ENCODE measurements at places on chromosomes 2 and 18.

DNA sequence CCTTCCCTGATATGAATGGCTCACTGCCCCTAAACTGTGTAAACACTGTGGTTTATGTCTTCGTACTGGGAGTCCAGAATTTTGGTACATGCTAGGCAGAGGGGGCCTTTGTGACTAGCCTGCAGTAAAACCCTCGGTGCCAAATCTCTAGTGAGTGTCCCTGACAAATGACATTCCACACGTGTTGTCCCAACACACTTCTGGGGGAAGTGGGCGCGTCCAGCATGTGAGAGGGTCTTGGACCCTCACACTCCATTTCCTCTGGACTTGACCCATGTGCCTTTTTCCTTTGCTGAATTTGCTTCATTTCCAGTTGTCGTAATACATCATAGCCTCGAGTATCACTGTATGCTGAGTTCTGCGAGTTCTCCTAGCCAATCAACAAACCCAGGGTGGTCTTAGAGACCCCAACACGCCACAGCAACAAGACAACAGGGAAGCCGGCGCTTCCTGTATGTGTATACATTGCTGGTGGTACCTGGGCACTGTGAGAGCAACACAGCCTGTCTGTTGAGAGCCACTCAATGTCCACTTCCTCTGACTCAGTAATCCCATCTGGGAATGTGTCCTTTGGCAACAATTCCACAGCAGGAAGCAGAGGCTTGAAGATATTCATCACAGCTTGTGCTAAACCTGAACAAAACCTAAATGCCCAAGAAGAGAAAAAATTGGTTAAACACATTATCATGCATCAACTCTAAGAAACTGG lies 26.9 kb upstream of the SLC66A3 start:
- DNase-seq: no peak

GRCh38 chr18:35417223-35417622 lies 40.1 kb upstream of the ZNF396 start:
- no peak for DNase-seq

GRCh38 chr2:235126768-235127167 lies 175.0 kb downstream of the SH3BP4 start:
- no peak for DNase-seq

DNA sequence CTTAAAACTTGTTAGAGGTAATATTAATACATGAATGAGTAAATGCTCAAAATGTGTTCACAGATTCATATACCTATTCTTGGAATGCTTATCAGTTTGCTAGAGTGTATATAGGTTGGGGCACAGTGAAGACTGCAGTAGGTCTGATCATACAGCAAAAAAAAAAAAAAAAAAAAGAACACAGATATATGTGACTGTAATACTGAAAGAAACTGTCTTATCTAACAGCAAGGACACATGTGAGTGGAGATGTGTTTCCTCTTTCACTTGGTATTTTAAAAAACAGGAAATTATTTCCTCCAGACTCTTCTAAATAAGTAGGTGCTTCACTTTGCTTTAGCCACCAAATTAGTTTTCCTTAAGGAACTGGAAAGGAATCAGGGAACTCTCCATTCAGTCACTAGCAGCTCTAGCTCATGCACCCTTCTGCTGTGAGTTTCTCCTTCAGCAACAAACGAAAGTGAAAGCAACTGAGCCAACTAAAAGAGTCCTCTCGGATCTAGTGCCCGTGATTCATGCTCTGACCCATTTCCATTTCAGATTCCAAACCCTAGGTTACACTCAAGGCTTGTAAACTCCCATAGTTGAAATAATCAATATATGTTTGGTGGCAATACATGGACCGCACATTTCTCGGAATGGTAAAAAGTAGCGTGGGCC lies 98.5 kb downstream of the DSEL start:
- no peak for DNase-seq

- DNase-seq: no peak
Measured at GRCh38 chr2:183630964-183631363, 506.7 kb downstream of the NUP35 start.

DNA sequence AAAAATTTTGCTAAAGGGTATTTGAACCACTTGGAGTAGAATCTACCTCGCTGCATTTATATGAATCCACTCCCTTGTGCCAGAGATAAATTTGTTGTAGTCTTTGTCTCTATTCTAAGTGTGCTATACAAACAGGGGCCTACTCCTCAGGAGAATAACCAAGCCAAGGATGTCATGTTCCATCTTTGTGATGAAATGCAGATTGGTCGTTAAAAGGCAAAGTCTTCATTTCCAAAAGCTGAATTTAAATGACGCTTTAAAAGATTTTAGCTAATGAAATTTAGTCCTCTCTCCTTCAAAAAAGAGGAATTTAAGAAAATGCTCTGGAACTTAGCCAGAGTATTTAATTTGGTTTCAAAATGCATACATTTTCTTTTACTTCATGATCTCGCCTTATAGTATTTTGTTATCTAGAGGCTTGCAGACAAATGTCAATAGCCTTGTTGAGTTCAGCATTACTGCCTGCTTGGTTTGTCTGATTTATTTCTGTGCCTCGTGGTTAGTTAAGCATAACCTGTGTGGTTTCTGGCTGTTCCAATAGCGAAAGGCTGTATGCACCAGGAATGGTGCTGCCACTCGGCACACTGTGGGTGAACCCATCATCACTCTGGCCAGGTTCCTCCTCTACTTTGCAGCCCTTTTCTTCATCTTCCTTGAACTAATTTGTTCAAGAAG lies 417.6 kb downstream of the ZNF521 start:
- no peak for DNase-seq

- DNase-seq: no peak
Measured at GRCh38 chr2:45918463-45919159, 267.1 kb downstream of the PRKCE start.

DNA sequence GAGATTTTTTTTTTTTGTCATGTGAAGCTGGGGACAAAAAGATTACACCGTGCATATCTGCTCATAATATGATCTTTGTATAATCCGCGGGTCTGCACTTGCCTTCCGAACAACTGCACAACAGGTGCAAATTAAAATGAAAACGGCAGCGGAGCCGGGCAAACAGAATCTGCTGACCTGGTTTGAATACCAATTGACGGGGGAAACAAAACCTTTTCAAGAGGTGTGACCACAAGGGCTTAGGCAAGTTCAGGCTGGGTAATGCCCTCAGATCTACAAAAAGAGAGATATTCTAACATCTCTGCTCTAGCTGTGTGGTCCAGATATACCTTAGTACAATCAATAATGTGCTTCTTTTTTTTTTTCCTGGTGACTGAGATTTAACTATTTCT lies 88.5 kb downstream of the ZEB2 start:
- DNase-seq: no peak

DNA sequence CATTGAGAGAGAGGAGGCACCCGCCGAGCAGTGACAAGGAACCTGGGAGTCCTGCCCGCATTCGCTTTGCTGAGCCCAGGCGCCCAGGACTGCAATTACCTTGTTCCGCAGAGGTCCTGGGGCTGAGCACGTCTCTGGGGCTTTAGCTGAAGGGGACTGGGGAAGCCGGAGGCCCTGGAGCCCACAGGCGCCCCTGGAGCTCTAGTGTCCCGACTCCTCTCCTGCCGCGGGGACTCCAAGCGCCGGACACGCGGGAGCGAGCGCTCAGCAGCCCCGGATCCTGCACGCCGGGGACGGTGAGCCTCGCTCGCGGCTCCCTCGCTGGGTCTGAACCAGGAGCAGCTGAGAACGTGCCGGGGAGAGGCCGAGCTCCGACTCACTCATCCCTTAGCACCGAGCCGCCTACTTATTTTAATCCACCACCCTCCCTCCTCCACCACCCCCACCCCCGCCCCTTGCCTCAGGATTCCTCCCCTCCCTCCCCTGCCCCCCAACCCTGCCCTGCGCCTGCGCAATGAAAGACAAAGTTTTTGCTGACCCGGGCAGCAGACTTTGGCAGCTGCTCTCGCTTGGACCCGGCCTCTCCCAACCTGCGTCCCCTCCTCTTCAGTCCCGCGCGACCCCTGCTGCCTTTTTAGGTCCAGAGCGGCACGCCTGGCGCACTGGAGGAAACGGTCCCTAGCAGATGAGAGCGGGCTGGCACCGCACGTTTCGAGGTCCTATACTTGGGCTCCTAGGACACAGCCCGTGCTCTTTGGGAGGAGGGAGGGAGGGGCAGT lies at the start of gene OSR1:
Gene OSR1, minus strand, starts transcription at position 382 of the 779 bp plus-strand sequence. CDS start 4,818 bp downstream, outside the sequence.
- no peak for DNase-seq

DNA sequence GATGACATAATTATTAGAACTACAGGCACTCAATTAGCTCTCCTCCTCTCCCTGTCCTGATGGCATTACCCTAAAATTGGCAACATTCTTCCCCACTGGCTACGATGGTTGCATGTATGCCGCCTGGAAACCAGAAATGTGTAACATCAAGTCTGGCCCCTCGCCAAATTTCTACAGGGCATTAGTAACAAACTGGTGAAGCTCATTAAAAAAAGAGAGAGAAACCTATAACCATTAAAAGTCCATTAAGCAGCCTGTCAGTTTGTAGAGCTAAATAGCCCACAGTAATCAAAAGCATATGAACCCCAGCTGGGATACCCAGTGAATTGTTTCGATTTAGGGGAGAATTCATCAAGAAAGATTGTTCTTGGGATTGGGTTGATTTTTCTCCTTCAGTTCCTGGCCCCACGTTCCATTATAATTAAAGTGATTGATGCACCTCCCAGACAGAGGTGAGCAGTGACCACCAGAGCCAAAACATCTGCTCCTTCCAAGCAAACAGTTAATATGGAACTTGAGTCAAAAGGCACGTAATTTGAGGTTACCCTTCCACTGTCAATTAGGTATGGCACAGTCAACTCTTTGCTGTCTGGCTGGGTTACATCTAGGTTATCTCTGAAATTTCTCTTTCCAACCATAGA lies 208.6 kb downstream of the C1D start:
- DNase-seq: no peak

GRCh38 chr2:53442783-53443182 lies 324.8 kb upstream of the CHAC2 start:
- no peak for DNase-seq

DNA sequence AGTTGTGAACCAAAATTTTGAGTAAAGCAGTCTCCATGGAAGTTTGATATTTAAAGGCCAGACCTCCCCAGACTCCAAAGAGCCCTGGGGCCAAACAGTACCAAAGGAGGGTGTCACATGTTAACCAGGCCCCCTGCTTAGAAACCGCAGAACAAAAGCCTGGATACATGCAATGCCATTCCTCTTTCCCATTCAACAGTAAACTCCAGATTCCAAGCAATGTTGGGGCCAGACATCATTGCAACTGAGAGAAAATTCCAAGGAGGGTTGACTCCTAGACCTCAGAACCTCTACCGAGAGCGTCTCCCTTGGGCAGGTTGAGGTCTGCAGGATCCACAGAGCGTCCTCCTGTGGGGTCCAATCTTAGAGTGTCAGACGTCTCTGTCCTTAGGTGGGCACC lies 404.4 kb upstream of the SYT4 start:
- no peak for DNase-seq

DNA sequence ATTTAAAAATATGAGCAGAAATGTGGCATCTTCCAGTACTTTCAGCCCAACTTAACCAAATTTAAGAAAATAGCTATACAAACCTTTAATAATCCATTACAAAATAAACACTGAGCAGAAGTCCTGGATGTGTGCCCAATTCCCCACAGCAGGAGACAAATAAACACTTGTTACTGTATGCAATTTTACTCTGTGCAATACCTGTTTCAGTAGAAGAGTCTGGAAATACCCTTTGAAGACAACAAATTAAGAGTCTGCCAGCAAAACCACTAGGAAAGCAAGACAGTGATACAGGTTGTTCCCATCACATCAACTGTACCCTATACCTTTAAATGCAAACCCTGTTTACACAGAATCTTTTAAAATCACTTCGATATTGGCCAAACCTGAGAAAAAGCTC lies 41.4 kb upstream of the RNU4ATAC start:
- no peak for DNase-seq

DNA sequence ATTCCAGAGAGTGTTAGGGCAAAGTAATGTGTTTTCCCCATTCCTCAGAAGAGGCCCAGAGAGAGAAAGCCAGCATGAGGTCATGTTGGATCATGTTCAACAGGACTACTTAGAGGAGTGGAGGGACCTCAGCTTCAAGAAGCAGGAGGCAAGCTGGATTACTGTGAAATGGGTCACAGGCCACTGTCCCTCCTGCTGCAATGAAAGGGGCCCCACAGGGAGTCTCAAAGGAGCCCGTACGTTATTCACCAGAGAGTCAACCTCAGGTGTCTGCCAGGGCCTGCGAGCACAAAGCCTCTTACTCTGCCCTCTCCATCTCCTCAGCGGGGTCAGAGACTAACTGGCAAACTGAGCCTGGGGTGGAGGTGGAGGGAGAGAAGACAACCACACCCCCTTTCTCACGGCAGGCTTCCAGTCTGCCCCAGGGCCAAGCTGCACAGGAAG lies 27.2 kb upstream of the ACYP2 start:
- DNase-seq: no peak

GRCh38 chr2:48454504-48454903 lies 75.5 kb upstream of the STON1 start:
- DNase-seq: no peak

DNA sequence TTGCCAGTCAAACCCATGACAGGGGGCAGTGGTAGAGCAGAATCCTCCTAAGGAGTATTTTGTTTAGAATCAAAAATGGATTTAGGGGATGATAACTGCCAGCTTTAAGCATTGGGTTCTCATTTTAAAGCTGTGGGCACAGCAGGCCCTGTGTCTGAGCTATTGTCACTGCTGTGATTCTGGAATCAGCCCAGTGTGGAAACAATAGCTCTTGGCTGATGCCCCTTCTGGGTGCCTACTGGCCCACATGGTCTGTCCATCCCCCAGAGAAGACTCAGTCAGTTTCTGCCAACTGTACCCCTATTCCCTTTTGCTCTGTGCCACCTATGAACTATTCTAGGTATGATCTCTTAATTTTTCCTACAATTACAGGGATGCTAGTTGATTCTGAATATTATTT lies 91.7 kb upstream of the LRRTM1 start:
- DNase-seq: no peak

DNA sequence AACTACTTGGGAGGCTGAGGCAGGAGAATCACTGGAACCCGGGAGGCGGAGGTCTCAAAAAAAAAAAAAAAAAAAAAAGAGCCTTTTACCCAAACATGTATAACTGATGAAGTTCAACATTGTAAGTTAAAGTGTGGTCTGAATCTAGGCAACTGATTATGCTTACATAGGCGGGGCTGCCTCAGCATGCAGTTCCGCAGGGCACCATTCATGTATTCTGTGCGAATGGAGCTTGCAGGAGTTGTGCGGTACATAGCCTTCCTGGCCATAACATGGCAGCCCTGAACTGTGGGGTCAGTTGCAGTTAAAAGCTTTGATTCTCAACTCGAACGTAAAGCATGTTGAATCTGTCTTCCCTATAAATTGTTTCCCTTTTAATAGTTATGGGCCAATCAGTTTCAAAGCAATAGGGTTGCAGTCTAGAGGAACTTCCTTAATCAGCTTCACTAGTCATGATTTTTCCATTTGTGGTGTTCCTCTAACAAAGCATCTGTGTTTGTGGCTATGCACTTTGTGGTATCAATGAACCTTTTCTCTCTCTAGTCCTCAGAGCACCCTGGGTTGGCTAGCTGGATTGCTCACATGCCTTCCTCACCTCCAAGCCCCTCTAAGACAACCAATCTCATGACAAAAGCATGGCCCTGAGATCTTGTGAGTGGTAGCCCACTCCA lies 30.6 kb upstream of the CEP68 start:
- DNase-seq: no peak

GRCh38 chr2:27118525-27119329 lies at the start of gene CGREF1:
CGREF1 (minus strand) TSS chr2:27119128; CDS start chr2:27104366, 14,762 bp downstream.
- no peak for DNase-seq

Data from brain pericyte (primary cell).